Stimulated activated CD4-positive, alpha-beta T cell treated with anti-CD3 and anti-CD28 coated beads, TNF-alpha, amount 100 ng/mL, for 1 hour (primary cell): ENCODE measurements at places on chromosomes 3 and 15.

DNA sequence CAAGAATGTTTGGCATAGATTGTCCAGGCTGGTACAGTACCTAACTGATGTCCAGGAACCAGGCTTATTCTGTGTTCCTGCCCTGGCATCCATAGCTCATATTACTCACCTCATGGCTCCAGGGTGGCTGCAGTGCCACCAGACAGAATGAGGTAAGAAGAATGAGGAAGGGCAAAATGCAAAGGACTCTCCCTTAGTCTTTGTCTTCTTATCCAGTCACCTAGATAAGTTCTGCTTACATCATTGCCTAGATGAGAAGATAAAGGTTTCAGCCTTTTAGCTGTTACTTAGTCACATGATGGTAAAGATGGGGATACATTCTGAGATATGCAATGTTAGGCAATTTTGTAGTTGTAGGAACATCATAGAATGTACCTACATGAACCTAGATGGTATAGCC lies 45.8 kb downstream of the CHP1 start:
- no peak for DNase-seq

GRCh38 chr3:46681856-46682540 lies 11.5 kb downstream of the ALS2CL start:
- DNase-seq = no peak

DNA sequence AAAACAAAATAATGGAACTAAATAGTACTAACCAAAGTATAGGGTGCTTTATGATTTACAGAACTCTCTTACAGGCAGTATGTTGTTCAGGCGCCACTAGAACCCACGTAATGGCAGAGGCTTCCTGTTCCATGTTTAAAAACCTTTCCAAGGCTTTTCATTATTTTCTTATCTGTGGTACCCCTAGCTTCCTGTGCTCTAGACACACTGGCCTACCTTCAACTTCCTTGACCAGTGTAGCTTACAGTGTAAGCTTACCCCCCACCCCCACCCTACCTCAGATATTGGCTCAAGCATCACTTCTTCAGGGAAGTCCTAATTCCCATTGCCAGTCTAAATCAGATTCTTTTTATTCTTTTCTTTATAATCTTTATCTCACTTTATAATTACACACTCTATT lies 2.9 kb downstream of the NR2C2 start:
- no peak for DNase-seq

DNA sequence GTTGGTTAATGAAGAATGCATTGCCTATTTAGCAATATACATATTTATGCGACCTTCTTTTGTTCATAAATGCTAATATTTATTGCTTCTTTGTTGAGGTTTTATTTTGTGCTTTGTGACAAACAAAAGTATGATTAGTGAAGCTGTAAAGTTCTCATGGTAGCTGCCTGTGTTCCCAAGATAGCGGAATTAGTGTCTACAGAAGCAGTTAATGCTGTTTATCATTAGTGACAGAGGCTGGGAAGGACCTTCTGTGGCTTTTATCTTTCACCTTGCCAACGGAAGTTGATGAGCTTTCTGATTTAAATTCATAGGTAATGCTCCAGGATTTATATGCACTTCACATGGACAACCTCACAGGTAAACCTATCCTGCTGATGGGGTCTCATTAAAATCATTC lies 418.3 kb downstream of the CADM2 start:
- DNase-seq = no peak

DNA sequence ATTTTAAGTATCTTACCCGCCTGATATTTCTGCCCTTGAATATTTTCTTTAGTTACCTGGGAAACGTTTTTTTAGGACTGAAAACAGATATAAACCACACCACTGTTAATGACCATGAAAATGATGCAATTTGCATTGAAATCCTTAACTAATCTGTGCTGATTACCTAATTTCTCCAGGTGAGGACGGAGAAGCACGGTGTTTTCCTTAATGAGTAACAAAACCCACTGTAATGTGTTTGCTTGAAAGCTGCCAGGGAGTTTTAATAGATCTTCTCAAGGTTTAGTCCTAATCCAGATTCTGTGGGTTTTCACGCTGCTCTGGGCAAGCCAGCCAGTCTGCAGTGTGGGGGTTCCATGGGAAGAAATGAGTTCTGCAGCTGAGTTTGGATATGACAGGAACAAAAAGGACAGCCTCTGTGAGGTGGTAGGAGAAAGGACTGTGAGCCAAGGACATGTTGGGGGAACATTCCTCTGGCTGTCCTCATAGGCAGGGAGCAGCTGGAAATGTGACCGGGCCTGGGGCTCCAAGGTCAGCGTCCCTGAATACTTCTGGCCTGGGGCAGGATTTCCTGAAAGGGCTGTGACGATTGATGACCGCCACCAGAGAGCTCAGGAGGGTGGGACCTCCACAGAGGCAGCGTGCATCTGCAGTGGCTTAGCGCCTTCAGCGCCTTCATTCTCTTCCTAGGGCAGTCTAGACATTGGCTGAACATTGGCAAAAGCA lies 18.6 kb downstream of the THSD4 start:
- DNase-seq = no peak
